ENCODE measurements at places on chromosomes 12 and 14.
A peak's percentile ranks its signal among the peaks of the same experiment; 100 is the strongest.

DNA sequence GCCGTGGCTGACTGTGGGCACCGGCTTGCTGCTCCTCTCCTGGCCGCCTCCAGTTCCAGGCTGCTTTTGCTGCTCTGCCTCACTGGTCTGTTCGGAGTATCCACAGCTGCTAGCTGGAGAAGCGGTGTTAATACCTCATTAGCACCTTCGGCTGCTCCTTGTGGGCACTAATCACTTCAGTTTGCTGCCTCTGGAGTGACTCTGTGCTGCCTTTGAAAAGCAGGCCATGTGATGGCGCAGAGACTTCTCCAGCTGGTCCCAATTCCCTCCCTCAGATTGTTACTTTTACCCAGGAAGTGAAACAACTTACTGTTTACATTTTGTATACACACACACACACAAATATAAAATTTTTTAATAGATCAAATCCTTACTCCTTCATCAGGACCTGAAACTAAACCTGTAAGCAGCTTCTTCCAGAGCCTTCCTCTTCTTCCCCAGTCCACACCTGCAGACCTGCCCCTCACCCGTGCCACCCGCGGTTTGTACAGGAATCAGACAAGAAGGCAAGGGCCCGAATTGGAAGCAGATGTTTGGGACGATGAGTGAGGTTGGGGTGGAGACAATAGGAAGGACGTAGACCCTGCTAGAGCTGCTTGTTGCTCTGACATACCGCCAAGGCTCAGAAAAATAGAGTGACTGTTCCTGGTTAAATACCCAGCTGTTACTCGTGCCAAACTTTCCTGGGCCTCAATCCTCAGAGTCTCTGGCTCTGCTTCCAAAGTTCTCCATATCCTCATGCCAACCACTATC, 41.5 kb upstream of the LTBP2 start:
- DNase-seq = no peak
- peaks cover 17% of the 10 kb centered on the region for H3K4me1 ChIP-seq
- no peaks in the 10 kb centered on the region for H3K27me3 ChIP-seq
- H3K27ac ChIP-seq = no peak overlapping the region

GRCh38 chr14:99853206-99853605, 60.0 kb downstream of the EML1 start:
- no peaks in the 10 kb centered on the region for H3K4me1 ChIP-seq
- H3K4me3 ChIP-seq = no peak overlapping the region

DNA sequence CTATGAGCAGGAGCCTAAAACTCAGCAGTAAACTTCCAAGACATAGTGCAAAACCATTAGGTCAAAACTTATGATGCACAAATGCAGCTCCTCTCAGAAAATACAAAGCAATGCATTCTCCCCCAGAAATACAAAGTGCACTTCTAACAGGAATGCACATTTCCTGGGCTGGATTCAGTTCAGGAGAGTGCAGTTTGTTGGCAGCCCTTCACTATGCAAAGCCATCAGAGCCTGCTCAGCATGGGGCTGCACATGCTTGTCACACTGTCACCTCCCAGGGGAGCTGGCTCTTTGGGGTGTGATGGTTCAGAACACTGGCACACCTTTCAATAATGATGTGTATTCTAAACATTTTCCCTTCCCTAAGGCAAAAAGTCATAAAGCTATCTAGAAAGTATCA, 110.4 kb downstream of the KCNK10 start:
- no peak overlapping the region for H3K4me3 ChIP-seq
- no peaks in the 10 kb centered on the region for H3K27me3 ChIP-seq
- DNase-seq = no peak
- no peaks in the 10 kb centered on the region for H3K36me3 ChIP-seq
- peaks cover 9% of the 10 kb centered on the region for H3K4me1 ChIP-seq

DNA sequence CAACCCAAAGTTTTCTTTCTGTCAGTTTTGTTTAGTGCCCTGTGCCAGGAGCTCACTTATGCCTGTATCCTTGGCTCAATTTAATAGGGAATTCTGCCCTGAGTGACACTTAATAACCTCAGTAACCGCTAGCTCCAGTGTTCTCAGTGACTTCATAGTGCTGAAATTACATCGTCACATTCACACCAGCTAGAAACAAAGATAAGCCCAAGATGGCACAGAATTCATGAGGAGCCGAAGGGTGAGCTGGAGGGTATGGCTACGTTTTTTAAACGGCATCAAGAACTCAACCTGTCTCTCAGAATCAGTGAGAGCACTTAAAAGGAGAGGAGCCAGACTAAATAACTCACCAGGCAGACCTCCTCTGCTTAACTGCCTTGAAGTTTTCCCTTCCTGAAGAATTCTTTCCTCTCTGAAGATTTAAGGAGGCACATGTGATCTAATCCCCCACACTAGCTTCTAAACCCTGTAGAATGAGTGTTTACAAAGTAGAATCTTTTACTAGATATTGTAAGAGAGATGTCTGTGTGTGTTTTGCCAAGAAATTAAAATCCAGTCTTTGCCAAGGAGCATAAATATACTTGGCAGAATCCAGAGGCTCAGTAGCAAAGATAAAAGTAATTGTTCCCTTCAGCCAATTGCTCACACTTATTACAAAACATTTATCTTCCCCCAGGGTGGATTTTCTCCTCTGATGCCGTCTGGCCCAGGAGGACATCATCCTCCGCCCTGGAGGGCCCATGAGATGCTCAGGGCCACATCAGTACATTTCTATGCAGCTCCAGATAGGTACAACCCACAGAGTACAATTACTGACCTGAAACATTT, 37.3 kb downstream of the PTGER2 start:
- peak overlapping the region; percentile 18 for H3K27ac ChIP-seq
- H3K27me3 ChIP-seq = no peaks in the 10 kb centered on the region
- H3K36me3 ChIP-seq = no peaks in the 10 kb centered on the region
- no peak for DNase-seq
- no peaks in the 10 kb centered on the region for H3K4me1 ChIP-seq

- no peaks in the 10 kb centered on the region for H3K36me3 ChIP-seq
- H3K4me3 ChIP-seq = no peak overlapping the region
- no peak for DNase-seq
- H3K27ac ChIP-seq = no peak overlapping the region
- H3K4me1 ChIP-seq = no peaks in the 10 kb centered on the region
These were observed 25.1 kb upstream of the BATF start for GRCh38 chr14:75497191-75497590.

- H3K4me3 ChIP-seq = no peak overlapping the region
- no peaks in the 10 kb centered on the region for H3K36me3 ChIP-seq
- DNase-seq = no peak
- no peaks in the 10 kb centered on the region for H3K4me1 ChIP-seq
- H3K27me3 ChIP-seq = no peaks in the 10 kb centered on the region
- no peak overlapping the region for H3K27ac ChIP-seq
These were observed 20.6 kb upstream of the ARID2 start for GRCh38 chr12:45708901-45709300.

- H3K27me3 ChIP-seq = no peaks in the 10 kb centered on the region
- DNase-seq = no peak
- no peak overlapping the region for H3K4me3 ChIP-seq
- H3K36me3 ChIP-seq = no peaks in the 10 kb centered on the region
These were observed 859.7 kb downstream of the GALC start for GRCh38 chr14:87133073-87133801.

DNA sequence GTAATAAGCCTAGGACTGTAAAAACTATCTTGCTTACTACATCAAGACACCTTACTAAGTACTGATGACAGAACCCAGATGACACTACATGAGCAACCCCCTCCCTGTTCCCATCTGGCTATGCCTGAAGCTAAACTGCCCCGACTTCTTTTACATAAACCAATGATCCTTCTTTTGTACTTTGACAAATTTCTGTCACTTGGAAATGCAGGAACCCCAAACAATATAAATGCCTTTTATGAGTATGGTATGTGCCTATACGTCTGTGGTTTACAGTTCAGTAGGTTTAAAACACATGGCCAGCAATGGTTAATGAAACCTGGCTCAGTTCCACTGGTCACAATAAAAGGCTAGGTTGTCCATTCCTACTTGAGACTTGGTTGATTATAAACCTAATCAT, 6.1 kb downstream of the SYCP3 start:
- no peak for DNase-seq
- no peaks in the 10 kb centered on the region for H3K27me3 ChIP-seq
- H3K4me3 ChIP-seq = no peak overlapping the region
- no peaks in the 10 kb centered on the region for H3K4me1 ChIP-seq
- no peak overlapping the region for H3K27ac ChIP-seq

DNA sequence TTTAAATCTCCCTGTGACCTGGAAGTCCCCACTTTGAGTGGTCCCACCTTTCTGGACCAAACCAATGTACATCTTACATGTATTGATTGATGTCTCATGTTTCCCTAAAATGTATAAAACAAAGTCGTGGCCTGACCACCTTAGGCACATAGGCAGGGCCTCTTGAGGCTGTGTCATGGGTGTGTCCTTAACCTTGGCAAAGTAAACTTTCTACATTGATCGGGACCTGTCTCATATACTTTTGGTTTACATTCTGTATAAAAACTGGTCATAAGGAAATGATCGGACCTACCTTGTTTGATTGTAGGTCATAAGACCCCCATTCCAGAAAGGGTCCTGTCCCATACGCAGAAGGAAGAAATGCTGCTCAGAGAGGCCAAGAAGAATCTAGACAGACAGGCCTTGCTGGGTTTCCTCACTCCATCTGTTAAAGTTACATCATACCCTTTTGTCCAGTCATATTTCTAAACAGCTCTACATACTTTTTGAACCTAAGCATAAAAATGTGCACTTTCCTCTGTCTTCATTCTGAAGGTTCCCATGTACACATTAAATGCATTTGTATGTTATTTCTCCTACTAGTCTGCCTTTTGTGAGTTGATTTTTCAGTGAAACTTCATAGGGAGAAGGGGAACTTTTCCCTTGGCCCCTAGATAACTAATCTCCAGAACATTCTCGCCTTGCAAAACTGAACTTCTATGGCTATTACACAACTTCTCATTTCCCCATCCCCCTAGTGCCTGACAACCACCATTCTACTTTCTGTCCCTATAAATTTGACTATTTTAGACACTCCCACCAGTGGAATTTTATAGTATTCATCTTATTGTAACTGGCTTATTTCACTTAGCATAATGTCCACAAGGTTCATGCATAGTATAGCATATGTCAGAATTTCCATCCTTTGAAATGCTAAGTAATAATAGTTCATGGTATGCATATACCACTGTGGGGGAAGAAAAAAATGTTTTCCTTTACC, 30.2 kb upstream of the CPM start:
- H3K4me1 ChIP-seq = no peaks in the 10 kb centered on the region
- no peaks in the 10 kb centered on the region for H3K27me3 ChIP-seq
- no peak overlapping the region for H3K4me3 ChIP-seq
- H3K36me3 ChIP-seq = no peaks in the 10 kb centered on the region

- no peaks in the 10 kb centered on the region for H3K36me3 ChIP-seq
- H3K4me1 ChIP-seq = peaks cover 10% of the 10 kb centered on the region
- DNase-seq = peak; percentile 59
- peak overlapping the region; percentile 42 for H3K27ac ChIP-seq
- no peaks in the 10 kb centered on the region for H3K27me3 ChIP-seq
These were observed 54.6 kb downstream of the GTF2A1 start for GRCh38 chr14:81166121-81166520.

- peaks cover 38% of the 10 kb centered on the region for H3K4me1 ChIP-seq
- peaks cover 54% of the 10 kb centered on the region for H3K27me3 ChIP-seq
- H3K4me3 ChIP-seq = peak overlapping the region; percentile 11
- no peak for DNase-seq
These were observed 3.9 kb downstream of the BCL11B start for GRCh38 chr14:99267837-99268781.

GRCh38 chr14:37585101-37585511, 9.9 kb downstream of the FOXA1 start:
- no peak for DNase-seq
- H3K27ac ChIP-seq = no peak overlapping the region
- H3K36me3 ChIP-seq = no peaks in the 10 kb centered on the region
- H3K4me1 ChIP-seq = peaks cover 29% of the 10 kb centered on the region
- peaks cover 84% of the 10 kb centered on the region for H3K27me3 ChIP-seq

DNA sequence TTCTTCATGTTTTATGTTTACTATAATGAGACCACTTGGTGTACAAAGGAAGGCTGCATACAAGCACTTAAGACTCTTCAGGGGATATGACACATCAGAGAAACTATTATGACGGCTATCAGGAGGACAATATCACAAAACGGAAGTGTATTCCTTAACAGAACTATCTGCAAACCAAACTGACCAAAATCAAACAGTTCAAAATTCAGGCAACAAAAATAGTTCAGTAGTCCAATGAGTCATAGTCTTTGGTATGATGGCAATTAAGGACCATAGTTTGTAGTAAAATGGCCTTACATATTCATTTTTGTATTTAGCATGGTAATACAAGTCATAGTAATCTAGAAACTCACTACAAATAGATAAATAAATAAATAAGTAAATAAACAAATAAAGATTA, 1638.7 kb upstream of the SEL1L start:
- no peak overlapping the region for H3K4me3 ChIP-seq
- H3K27ac ChIP-seq = no peak overlapping the region
- no peaks in the 10 kb centered on the region for H3K4me1 ChIP-seq
- H3K36me3 ChIP-seq = no peaks in the 10 kb centered on the region

DNA sequence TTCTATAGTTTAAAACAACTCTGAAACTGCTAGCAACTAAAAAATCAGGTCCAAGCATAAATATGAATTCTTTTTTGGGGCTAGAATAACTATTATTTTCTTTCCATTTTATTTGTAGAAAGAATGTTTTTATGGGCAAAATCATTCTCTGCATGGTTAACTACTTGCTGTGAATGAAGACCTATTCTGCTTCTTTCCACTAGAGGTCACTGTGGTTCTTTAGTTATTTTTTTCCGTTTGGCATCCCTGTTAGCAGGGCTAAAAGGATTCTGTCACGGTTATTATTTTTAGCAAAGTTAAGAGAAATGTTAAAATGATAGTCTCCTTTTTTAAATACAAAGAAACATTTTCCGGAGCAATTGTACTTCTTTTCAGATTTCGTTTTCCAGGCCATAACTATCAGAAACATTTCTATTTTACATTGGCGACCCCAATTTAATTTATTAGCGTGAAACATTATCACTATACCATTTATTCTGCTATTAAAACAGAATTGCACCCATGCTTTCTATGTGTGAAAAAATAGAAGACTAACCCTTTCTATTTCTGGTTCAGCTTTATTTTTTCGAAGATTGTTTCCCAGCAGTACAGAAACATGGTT, 404.8 kb downstream of the ATP23 start:
- no peaks in the 10 kb centered on the region for H3K36me3 ChIP-seq
- no peak overlapping the region for H3K27ac ChIP-seq
- no peaks in the 10 kb centered on the region for H3K27me3 ChIP-seq
- peak; percentile 83 for DNase-seq
- no peaks in the 10 kb centered on the region for H3K4me1 ChIP-seq
- no peak overlapping the region for H3K4me3 ChIP-seq

- DNase-seq = no peak
- H3K27ac ChIP-seq = no peak overlapping the region
- H3K36me3 ChIP-seq = no peaks in the 10 kb centered on the region
- no peaks in the 10 kb centered on the region for H3K4me1 ChIP-seq
- no peak overlapping the region for H3K4me3 ChIP-seq
- H3K27me3 ChIP-seq = no peaks in the 10 kb centered on the region
These were observed 247.4 kb downstream of the GALC start for GRCh38 chr14:87745507-87746118.

- H3K36me3 ChIP-seq = peaks cover 16% of the 10 kb centered on the region
- H3K27me3 ChIP-seq = peaks cover 7% of the 10 kb centered on the region
- peaks cover 70% of the 10 kb centered on the region for H3K4me1 ChIP-seq
- H3K27ac ChIP-seq = peak overlapping the region; percentile 88
- peak overlapping the region; percentile 62 for H3K4me3 ChIP-seq
- no peak for DNase-seq
These were observed 2.9 kb downstream of the MMP17 start for GRCh38 chr12:131830914-131831571.

Measured in spinal cord (tissue), 10 donors.